ENCODE measurements at places on chromosomes 11 and 22. TPM values are rescaled to one million over a fixed set of nuclear protein-coding genes. Genes with fewer than 3 reads are reported as not detected.

GRCh38 chr22:27278946-27279345 is 522.6 kb downstream of the MN1 start:
- DNase-seq: no peak

- DNase-seq: no peak
Observed at GRCh38 chr11:31355817-31356216, 13.7 kb downstream of the DCDC1 start.

DNA sequence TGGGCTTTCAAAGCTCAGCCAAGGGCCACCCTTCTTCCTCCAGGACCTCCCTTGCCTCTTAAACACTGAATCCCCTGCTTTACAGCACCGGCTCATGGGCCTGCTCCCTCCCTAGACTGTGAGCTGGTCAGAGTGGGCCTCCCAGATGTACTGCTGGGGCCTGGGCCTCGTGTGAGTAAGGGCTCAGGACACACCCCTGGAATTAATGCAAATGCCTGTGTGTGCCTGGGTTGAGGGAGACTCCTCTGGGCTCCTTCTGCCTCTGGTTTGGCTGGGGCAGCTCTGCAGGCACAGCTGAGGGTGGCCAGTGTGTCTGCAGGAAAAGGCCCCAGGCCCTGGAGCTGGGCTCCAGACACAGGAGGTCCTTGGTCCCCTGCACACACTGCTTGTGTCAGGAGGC is 24.2 kb downstream of the ALX4 start:
- no peak for DNase-seq

DNA sequence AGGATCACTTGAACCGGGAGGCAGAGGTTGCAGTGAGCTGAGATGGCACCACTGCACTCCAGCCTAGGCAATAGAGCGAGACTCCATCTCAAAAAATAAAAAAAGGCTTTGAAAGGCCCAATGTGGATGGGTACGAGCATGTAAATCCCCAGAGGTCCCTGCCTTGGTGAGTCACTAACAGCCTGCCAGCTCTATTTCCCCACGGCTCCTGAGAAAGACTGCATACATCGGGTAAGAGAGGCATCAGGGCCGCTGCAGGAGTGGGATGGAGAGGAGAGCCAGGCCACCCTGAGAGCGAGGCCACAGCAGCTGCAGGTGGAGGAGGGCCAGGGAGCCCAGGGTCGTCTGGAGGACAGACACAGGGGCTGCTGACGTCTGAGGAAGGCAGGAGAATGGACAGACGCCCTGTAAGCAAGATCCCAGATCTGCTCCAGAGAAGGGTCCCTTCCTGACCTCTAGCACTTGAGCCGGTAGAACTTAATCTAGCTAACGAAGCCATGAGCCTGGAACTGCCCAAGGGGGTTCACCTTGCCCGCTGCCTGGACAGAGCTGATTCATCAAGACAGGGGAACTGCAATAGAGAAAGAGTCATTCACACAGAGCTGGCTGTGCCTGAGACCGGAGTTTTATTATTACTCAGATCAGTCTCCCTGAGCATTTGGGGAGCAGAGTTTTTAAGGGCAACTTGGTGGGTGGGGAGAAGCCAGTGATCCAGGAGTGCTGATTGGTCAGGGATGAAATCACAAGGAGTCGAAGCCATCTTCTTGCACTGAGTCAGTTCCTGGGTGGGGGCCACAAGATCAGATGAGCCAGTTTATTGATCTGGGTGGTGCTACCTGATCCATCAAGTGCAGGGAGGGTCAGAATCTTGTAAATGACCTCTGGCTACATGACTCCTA is 5.1 kb upstream of the KRTAP5-9 start:
- no peak for DNase-seq

DNA sequence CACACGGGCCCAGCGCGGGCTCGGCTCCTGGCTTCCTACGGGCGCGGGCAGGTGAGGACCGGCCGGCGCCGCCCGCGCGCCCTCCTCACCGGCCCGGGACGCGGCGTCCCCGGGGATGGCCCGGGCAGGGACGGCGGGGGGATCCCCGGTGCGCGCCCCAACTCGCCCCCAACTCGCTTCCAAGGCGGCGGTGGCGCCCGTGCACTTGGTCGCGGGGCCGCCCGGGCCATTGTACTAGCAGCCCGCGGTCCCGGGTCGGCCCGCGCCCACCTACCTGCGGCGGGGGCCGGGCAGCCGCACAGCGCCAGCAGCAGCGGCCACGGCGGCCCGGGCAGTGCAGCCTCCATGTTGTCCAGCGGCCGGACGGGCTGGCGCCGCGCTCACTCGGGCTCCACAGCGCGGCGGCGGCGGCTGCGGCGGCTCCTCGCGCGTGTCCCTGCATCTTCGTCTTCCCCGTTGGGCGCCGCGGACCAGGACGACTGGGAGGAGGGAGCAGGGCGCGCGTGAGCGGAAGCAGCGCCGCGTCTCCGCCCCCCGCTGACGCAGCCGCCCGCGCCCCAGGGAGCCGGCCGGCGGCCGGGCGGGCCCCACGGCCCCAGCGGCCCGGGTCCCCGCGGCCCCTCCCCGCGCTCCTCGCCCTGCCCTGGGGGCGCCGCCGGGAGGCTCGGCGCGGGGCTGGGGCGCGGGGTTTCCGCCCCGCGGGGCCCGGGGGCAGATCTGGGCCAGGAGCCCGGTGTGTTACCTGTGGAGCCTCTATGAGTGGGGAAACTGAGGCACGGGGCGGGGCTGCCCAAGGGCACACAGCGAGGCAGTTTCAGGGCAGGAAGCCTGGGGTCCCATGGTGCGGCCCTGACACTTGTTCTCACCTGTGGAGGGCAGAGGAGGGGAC is 159.3 kb upstream of the GRK3 start:
- DNase-seq: no peak

GRCh38 chr11:119758291-119758690 is 29.3 kb upstream of the NECTIN1 start:
- DNase-seq: no peak

DNA sequence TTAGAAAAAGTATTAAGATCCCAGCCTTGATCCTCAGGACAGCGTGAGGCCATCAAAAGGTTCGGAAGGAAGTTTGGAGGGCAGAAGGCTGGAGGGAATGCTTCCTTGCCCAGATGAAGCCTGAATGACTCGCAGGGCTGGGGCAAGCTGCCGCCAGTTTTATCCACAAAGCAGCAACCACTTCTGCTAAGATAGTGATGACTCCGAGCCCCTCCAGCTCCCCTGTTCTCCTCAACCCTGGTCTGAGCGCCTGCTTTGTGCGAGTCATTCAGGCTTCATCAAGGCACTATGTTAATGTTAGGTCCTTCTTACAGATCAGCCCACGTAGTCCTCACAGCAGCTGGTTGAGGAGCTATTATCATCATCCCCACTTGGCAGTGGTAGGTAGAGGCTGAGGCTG is 158.8 kb downstream of the COMMD9 start:
- DNase-seq: no peak

DNA sequence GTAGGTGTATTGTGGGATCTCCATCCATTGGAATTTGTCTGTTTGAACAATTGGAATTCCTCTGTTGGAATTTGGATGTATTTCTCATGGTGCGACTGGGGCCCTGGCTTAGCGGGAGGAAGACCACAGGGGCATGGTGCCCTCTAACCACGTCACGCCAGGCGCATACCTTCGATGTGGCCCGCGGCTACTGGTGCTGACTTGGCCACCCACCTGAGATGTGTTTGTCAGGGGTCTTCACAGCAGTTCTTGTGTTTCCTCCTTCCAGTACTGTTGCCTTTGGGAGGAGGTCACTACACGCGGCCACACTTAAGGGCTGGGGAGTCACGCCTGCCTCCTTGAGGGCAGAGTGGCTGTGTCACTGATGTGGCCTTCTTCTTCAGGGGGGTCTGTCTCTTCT is 36.6 kb upstream of the GRAMD4 start:
- no peak for DNase-seq

DNA sequence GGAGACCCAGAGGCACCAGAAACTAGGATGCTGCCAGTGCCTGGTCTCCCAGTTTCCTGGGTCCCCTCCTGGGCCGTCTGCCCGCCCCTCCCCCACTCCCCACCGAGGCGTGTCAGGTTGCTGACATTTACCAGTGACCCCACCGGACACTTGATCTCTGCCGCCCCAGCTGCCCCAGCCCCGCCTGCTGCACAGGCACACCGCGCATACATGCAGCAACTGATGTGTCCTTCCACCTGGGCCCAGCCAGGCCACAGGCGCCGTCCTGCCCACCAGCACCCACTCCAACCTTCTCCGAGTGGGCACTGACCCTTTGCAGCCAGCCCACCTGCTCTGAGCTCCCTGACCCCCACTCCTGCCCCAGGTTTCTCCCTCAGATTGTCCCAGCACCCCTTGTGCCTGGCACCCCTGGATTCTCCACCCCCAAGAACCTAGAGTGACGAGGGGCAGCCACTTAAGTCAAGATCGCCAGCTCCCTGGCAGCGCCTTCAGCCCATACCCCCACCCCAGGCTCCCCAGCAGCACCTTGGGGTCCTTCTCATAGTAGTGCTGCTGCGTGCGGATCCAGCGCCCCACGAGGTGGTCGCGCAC is 548 bp downstream of the PYGM start:
- DNase-seq: no peak

GRCh38 chr11:118928870-118929500 is 3.3 kb upstream of the BCL9L start:
- DNase-seq: no peak

- DNase-seq: no peak
Observed at GRCh38 chr11:74550991-74551753, 41.2 kb upstream of the POLD3 start.

- DNase-seq: no peak
Observed at GRCh38 chr11:94402355-94402754, 1.1 kb upstream of the GPR83 start.

- DNase-seq: no peak
Observed at GRCh38 chr11:7555052-7555699, 41.4 kb downstream of the PPFIBP2 start.

Gene TEX54
- total RNA-seq: not detected

Gene ADAMTS8
- 8.9 TPM for total RNA-seq
